ENCODE measurements at places on chromosomes 5 and 9.

DNA sequence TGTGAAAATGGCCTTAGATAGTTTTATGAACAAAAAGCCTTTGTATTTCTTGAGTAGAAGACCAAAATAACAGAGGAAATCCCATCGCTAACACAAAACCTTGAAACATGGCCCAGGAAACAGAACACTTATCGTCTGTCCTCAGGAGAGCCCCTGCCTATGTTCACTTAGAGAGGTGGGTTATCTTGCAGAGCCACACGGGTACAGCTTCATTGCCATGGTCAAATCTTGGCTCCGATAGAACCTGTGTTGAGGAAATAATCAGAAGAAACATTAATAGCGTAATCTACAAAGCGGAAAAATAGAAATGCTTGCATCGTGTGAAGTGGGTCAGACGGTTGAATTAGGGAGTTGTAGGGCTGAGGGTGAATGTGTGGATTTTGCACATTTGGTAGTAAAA is 216.1 kb downstream of the MAST4 start:
- no peak for DNase-seq

DNA sequence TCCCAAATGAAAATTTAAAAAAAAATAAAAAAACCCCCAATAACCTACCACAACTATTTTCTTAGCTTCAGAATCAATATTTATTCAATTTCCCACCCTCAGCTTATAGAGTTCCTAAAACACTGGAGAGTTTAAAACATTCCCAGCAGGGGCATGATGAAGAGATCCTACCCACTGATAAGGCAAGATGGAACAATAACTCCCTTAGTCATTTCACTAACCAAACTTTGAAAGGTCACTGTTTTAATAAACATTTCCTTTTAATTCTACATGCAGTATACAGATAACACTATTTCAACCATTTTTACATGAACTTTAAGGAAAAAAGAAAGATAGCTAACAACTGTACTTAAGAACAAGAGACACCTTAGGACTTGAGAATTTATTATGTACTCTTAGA is 34.9 kb upstream of the ACOT12 start:
- DNase-seq: no peak

DNA sequence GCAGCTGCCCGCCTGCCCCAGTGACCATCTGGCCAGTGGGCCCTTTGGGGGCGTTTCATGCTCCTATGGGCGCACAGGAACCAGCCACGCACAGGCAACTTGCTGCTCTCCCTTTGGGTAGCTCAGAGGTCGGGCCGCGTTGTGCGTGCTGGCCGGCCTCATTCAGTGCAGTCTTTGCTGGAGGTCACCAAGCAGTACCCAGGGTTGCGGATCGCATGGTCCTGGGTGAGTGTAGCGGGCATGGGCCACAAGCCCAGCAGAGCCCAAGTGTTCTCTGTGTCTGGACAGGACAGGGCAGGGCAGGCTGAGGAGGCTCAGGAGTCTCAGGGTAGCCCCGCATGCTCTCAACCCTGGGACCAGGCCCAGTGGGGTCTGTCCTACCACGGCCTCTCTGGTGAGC is 9.9 kb upstream of the MRNIP start:
- no peak for DNase-seq

- DNase-seq: no peak
Measured at GRCh38 chr5:14313986-14314690, 171.0 kb downstream of the TRIO start.

- no peak for DNase-seq
Measured at GRCh38 chr9:16119261-16120230, 566.7 kb downstream of the CCDC171 start.

DNA sequence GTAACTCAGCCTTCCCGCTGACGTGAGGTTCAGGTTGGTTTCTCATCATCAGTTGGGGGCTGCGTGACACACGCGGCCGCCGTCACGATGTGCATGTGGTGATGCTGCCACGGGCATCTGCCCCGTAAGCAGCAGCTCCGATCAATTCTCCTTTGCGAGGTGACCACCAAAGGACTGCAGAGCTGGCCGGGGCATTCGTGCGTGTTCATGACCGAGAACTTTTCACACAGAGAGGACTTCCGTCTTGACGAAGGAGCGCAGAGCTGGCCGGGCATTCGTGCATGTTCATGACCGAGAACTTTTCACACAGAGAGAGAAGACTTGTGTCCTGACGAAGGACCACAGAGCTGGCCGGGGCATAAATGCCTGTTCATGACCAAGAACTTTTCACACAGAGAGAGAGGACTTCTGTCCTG is 3.8 kb upstream of the LCN1 start:
- no peak for DNase-seq

- DNase-seq: no peak
Measured at GRCh38 chr5:74767579-74767913, 497 bp downstream of the NSA2 start.

GRCh38 chr5:96344678-96345577 is 88.1 kb downstream of the PCSK1 start:
- no peak for DNase-seq

- DNase-seq: no peak
Measured at GRCh38 chr5:76134003-76134402, 50.8 kb downstream of the SV2C start.

- no peak for DNase-seq
Measured at GRCh38 chr5:143205386-143205785, 198.1 kb downstream of the NR3C1 start.

DNA sequence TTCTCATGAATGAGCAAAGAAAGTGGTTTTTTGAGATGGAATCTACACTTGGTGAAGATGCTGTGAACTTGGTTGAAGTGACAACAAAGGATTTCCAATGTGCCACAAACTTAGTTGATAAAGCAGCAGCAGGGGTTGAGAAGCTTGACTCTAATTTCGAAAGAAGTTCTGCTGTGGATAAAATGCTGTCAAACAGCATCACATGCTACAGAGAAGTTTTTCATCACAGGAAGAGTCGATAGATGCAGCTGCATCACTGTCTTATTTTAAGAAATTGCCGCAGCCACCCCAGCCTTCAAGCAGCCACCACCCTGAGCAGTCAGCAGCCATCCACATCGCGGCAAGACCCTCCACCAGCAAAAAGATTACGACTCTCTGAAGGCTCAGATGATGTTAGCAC is 78.6 kb downstream of the TRIO start:
- DNase-seq: no peak

DNA sequence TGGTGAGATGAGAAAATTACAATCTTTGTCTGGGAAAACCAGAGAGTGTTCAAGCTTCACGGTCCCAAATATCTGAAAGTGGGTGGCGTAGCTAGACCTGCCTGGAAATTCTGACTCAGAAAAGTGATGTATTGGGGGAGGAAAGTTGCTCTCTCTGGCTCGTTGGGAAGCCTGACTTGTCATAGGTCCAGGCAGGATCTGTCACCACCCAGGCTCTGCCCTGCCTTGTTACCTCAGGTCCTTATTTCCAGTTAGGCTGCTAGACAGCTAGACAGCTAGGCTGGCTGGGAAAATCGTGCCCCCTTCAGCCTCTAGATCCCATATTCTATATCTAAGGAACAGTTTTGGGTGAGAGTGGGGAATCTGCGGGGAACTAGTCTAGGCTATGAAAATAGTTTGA is 41.0 kb upstream of the HCN1 start:
- DNase-seq: no peak

DNA sequence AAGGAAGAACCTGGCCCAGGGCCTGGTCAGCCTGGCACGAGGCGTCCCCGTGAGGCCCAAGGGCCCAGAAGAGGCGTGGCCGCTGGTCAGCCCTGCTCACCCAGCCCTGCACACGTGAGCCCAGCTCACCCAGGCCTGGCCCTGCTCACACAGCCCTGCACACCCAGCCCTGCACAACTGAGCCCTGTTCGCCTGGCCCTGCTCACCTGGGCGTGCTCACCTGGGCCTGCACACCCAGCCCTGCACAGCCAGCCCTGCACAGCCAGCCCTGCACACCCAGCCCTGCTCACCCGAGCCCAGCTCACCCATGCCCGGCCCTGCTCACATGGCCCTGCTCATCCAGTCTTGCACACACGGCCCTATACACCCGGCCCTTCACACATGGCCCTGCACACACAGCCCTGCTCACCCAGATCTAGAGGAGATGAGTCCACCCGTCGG is 2.1 kb downstream of the ZDHHC11 start:
- DNase-seq: no peak

- DNase-seq: no peak
Measured at GRCh38 chr9:99966716-99967115, 60.3 kb downstream of the STX17 start.

DNA sequence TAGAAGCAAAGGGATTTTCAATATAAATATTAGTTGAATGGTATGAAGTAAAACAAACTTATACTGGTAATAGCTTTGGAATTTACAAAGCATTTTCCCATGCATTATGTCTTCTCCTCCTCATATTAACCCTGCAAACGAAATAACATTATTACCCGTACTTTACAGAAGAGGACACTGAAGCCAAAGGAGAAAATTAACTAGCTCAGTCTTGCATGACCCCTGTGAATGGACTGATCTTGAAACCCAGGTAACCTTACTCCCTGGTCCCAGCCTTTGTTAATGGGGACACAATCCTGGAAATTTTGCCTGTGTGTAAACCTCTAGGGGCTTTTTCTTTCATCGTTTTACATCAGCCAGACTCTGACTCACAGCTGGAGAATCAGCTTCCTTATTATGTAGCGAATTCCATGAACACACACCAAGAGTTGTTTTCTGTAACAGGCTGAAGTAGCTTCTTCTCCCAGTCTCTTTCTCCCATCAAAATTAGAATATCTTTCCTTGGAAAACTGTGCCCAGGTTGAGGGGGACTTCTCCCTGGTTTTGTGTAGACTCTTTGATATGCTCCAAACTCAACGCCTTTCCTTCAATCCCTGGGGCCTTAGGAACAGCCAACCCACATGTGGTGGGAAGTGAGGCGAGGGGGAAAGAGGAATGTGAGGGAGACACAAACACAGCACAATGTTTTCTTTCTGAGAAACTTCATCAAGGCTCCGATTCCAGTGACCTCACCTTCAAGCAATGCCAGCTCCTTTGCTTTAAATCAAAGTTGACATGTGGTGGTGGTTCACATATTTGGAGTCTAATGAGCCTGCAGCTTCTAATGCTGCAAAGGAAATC is 480.9 kb upstream of the PAPPA start:
- no peak for DNase-seq

- no peak for DNase-seq
Measured at GRCh38 chr9:80561526-80561925, 989.8 kb downstream of the TLE4 start.

GRCh38 chr9:36891341-36891811 is 142.7 kb downstream of the PAX5 start:
- no peak for DNase-seq

DNA sequence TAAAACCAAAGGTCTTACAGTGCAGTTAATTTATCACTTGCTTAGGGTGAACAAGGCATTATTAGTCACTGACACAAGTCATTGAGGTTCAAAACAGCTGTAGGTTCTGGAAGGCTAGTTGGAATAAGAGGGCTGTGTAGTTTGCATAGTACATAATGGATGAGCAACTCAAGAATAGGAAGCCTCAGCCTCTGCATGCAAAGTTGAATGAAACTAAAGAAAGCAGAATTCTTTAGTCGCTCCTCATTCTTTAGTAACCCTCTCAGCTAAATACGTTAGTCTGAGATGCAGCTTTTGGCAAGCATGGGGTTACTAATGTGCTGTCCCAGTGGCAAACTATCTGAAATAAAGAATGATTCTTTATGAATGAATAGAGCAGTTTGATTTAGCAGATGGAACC is 74.2 kb downstream of the ADGRV1 start:
- DNase-seq: no peak

GRCh38 chr5:158816011-158816696 is 283.6 kb downstream of the EBF1 start:
- DNase-seq: no peak

- no peak for DNase-seq
Measured at GRCh38 chr5:95216136-95216955, 68.5 kb downstream of the MCTP1 start.

DNA sequence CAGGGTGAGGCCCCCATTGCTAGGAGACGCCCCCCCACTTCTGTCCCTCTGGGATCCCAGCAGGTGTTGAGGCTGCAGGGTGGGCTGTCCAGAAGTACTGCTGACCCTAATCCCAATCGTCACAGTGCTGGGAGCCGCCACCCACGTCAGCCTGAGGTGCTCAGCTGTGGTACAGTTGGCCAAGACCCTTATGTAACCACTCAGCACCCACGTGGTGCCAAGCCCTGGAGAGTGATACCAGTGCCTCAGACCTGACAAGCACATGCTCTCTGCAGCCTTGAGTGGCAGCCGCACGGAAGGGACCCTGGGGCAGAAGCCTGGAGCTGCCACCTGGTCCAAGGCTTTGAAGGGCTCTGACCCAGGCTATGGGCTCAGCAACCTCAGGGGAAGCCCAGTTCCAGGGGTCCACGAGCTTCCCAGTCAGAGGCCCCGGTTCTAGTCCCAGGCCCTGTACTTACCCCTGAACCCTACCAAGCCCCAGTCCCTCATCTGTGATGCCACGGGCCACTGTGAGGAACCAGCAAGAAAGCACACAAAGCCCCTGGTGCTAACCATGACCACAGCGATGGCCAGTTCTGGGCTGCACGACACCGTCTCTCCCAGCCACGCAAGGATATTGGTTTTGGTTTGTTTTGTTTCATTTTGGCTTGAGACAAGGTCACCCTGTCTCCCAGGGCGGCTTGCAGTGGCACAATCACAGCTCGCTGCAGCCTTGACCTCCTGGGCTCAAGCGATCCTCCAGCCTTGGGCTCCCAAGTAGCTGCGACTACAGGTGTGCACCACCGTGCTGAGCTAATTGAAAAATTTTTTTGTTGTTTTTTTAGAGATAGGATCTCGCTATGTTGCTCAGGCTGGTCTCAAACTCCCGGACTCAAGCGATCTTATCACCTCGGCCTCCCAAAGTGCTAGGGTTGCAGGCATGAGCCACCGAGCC is 50.7 kb downstream of the DBH start:
- no peak for DNase-seq

- DNase-seq: no peak
Measured at GRCh38 chr9:20524776-20525175, 97.5 kb downstream of the MLLT3 start.

- no peak for DNase-seq
Measured at GRCh38 chr9:93549611-93550010, 26.8 kb upstream of the PHF2 start.

GRCh38 chr9:14652729-14653377 is 40.4 kb downstream of the ZDHHC21 start:
- DNase-seq: no peak

GRCh38 chr5:151115272-151115905 is 34.6 kb upstream of the TNIP1 start:
- DNase-seq: peak; percentile 31

- DNase-seq: no peak
Measured at GRCh38 chr5:54859316-54859715, 126.1 kb downstream of the ESM1 start.

GRCh38 chr9:121707477-121708424 is 56.3 kb downstream of the DAB2IP start:
- no peak for DNase-seq

GRCh38 chr5:34013547-34013946 is 5.7 kb upstream of the AMACR start:
- no peak for DNase-seq

GRCh38 chr9:91530829-91531228 is 107.2 kb upstream of the NFIL3 start:
- DNase-seq: no peak
